Endothelial cell of coronary artery (primary cell): ENCODE measurements at places on chromosomes 2 and 18. TPM values are rescaled to one million over a fixed set of nuclear protein-coding genes. Genes with fewer than 3 reads are reported as not detected.

The LGALSL gene
- 3.1 and 4.2 TPM in 2 replicates for total RNA-seq

The CABYR gene
- 1.5 and 1.6 TPM in 2 replicates for total RNA-seq

The ASB18 gene
- total RNA-seq: not detected in 2 replicates

The FSHR gene
- not detected in 2 replicates for total RNA-seq

The DYNAP gene
- not detected in 2 replicates for total RNA-seq

The FOSL2 gene
- total RNA-seq: 20.0 and 57.5 TPM in 2 replicates

The LIPG gene
- 48.0 and 56.4 TPM in 2 replicates for total RNA-seq

The MYL1 gene
- total RNA-seq: not detected in 2 replicates

The C2orf15 gene
- total RNA-seq: 0.18 and 0.19 TPM in 2 replicates

The SGPP2 gene
- not detected in 2 replicates for total RNA-seq

The ZNF396 gene
- total RNA-seq: 0.36 and 0.56 TPM in 2 replicates

The INSIG2 gene
- 11.5 and 15.9 TPM in 2 replicates for total RNA-seq

The AGXT gene
- total RNA-seq: not detected in 2 replicates

The SPOPL gene
- total RNA-seq: 12.1 and 13.6 TPM in 2 replicates

The TBR1 gene
- under 0.01 TPM in 2 replicates for total RNA-seq

The IL1RL2 gene
- 0.56 TPM in 1 of 2 replicates, not detected in the other for total RNA-seq

The CYBRD1 gene
- total RNA-seq: 20.0 and 55.4 TPM in 2 replicates

The SLC16A14 gene
- total RNA-seq: 0.09 and 0.18 TPM in 2 replicates

The IL36B gene
- total RNA-seq: not detected in 2 replicates

The SERPINB12 gene
- not detected in 2 replicates for total RNA-seq

The AOX1 gene
- total RNA-seq: 3.9 and 14.3 TPM in 2 replicates

The STEAP3 gene
- total RNA-seq: 2.4 and 13.3 TPM in 2 replicates

The ZCCHC2 gene
- total RNA-seq: 12.4 and 20.3 TPM in 2 replicates

The FSIP2 gene
- 0.27 and 0.38 TPM in 2 replicates for total RNA-seq

The TMEM150A gene
- total RNA-seq: 6.1 and 8.8 TPM in 2 replicates

The STK39 gene
- total RNA-seq: 5.5 and 9.6 TPM in 2 replicates

The COLEC12 gene
- 0.94 and 16.5 TPM in 2 replicates for total RNA-seq

The VAMP5 gene
- 77.6 and 88.9 TPM in 2 replicates for total RNA-seq

The SLC11A1 gene
- total RNA-seq: under 0.01 and 0.19 TPM in 2 replicates

The CDH19 gene
- total RNA-seq: 0.09 TPM in 1 of 2 replicates, not detected in the other

The SCTR gene
- total RNA-seq: not detected in 2 replicates

The FAM237A gene
- not detected in 2 replicates for total RNA-seq

The INHBB gene
- total RNA-seq: 2.4 and 9.0 TPM in 2 replicates

The STPG4 gene
- 0.09 TPM in 2 replicates for total RNA-seq

The CRYGB gene
- total RNA-seq: not detected in 2 replicates

The ING5 gene
- 21.7 and 22.0 TPM in 2 replicates for total RNA-seq

The CABLES1 gene
- total RNA-seq: 22.7 and 28.6 TPM in 2 replicates

The SUPT7L gene
- 12.6 and 16.0 TPM in 2 replicates for total RNA-seq

The LONRF2 gene
- total RNA-seq: under 0.01 TPM in 2 replicates

The BOLL gene
- total RNA-seq: not detected in 2 replicates
